ENCODE measurements at places on chromosomes 16 and 17. TPM values are rescaled to one million over a fixed set of nuclear protein-coding genes. Genes with fewer than 3 reads are reported as not detected.

CHAD gene
- total RNA-seq = not detected

ITGA2B gene
- 2.2 TPM for total RNA-seq

SOX15 gene
- 0.90 TPM for total RNA-seq

KRT28 gene
- not detected for total RNA-seq

KRTAP4-3 gene
- not detected for total RNA-seq

HCRT gene
- not detected for total RNA-seq

SLC47A1 gene
- total RNA-seq = 0.19 TPM

PLD6 gene
- 24.5 TPM for total RNA-seq

LRRC36 gene
- not detected for total RNA-seq

ENPP7 gene
- 0.50 TPM for total RNA-seq

GFAP gene
- not detected for total RNA-seq

C1QTNF8 gene
- not detected for total RNA-seq

UNC13D gene
- 160 TPM for total RNA-seq

HSD17B1 gene
- total RNA-seq = 0.90 TPM

PIGS gene
- total RNA-seq = 38.9 TPM

NBR1 gene
- 83.1 TPM for total RNA-seq

PAQR4 gene
- 41.4 TPM for total RNA-seq

NPIPA8 gene
- 35.7 TPM for total RNA-seq

FA2H gene
- total RNA-seq = 0.19 TPM

NLRC3 gene
- total RNA-seq = 36.8 TPM

GRCh38 chr17:62094175-62094574 lies 29.1 kb upstream of the MED13 start:
- H3K4me1 ChIP-seq = peaks cover 21% of the 10 kb centered on the region
- H3K36me3 ChIP-seq = no peaks in the 10 kb centered on the region
- no peak for ATAC-seq
- H3K27ac ChIP-seq = no peak overlapping the region
- no peaks in the 10 kb centered on the region for H3K27me3 ChIP-seq
- H3K4me3 ChIP-seq = no peak overlapping the region

DNA sequence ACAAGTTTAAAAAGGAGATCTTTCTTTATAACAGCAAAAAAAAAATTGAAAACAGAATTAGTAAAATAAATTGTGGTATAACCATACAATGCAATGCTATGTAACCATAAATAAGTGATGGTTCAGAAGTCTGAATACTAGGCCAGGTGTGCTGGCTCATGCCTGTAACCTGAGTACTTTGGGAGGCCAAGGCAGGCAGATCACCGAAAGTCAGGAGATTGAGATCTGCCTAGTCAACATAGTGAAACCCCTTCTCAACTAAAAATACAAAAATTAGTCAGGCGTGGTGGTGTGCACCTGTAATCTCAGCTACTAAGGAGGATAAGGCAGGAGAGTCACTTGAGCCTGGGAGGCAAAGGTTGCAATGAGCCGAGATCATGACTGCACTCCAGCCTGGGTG lies 34.6 kb downstream of the CCT6B start:
- no peaks in the 10 kb centered on the region for H3K4me1 ChIP-seq
- ATAC-seq = no peak
- H3K27ac ChIP-seq = no peak overlapping the region
- no peaks in the 10 kb centered on the region for H3K36me3 ChIP-seq

- peaks cover 49% of the 10 kb centered on the region for H3K36me3 ChIP-seq
- peak within 1 kb of the TSS; percentile 90 for H3K27ac ChIP-seq
Measured at GRCh38 chr17:74212913-74213791, at the start of gene TTYH2. Gene TTYH2, plus strand, starts transcription at chr17:74213571. Its CDS starts 17 bp downstream, at chr17:74213588.

- no peak overlapping the region for H3K4me3 ChIP-seq
- H3K27me3 ChIP-seq = peaks cover 14% of the 10 kb centered on the region
- H3K27ac ChIP-seq = no peak overlapping the region
- no peaks in the 10 kb centered on the region for H3K36me3 ChIP-seq
- ATAC-seq = no peak
- H3K4me1 ChIP-seq = no peaks in the 10 kb centered on the region
Measured at GRCh38 chr17:31738996-31739699, 119.9 kb downstream of the COPRS start.

GRCh38 chr16:88804552-88805339 lies 1.2 kb downstream of the CDT1 start:
- peaks cover 66% of the 10 kb centered on the region for H3K36me3 ChIP-seq
- no peaks in the 10 kb centered on the region for H3K27me3 ChIP-seq
- H3K4me3 ChIP-seq = peak overlapping the region; percentile 60
- no peak overlapping the region for H3K27ac ChIP-seq

GRCh38 chr16:78689028-78689427 lies 589.6 kb downstream of the WWOX start:
- H3K27ac ChIP-seq = no peak overlapping the region
- no peaks in the 10 kb centered on the region for H3K27me3 ChIP-seq
- ATAC-seq = no peak
- H3K4me3 ChIP-seq = no peak overlapping the region

- peak overlapping the region; percentile 5 for H3K27ac ChIP-seq
- peak overlapping the region; percentile 71 for H3K4me3 ChIP-seq
- H3K27me3 ChIP-seq = no peaks in the 10 kb centered on the region
- no peak for ATAC-seq
Measured at GRCh38 chr16:3101841-3102470, 2.9 kb upstream of the ZSCAN10 start.

GRCh38 chr16:71807905-71808592 lies 585 bp downstream of the AP1G1 start:
- no peaks in the 10 kb centered on the region for H3K27me3 ChIP-seq
- H3K4me3 ChIP-seq = peak overlapping the region; percentile 95
- peak overlapping the region; percentile 95 for H3K27ac ChIP-seq

- H3K27ac ChIP-seq = peak overlapping the region; percentile 63
- H3K4me3 ChIP-seq = peak overlapping the region; percentile 76
- H3K4me1 ChIP-seq = peaks cover 25% of the 10 kb centered on the region
- H3K27me3 ChIP-seq = no peaks in the 10 kb centered on the region
Measured at GRCh38 chr17:43020030-43020621, 2.1 kb downstream of the VAT1 start.

DNA sequence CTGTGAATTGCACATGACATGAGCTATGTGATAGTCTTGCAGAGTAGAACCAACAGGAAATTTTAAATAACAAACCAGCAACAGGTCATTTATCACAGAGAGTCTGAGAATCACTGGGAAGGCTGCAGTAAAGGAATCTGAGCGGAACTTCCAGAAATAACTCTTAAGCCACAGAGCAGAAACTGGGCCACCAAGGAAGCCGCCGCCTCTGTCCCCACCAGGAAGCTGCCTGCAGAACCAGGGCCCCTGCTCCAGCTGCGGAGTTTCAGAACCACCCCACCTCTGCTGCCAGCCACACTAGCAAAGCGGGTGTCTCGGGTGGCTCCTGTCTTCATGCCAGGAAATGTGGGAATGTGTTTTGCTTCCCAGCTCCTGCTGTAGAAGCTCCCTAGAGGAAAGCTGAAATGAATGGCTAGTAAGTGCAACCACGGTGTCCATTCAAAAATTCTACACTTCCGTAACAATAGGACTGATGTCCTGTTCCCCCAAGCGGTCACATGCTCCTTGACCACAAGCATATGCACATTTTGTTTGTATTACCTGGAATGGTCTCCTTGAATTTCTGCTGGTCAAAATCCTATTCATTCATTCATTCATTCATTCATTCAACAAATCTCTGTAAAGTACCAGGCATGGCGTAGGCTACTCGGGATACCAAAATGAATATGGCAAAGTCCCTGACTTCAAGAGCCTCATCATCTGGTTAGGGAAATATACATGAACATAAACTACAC lies 7.7 kb upstream of the ITPRIPL2 start:
- H3K4me1 ChIP-seq = no peaks in the 10 kb centered on the region
- H3K4me3 ChIP-seq = no peak overlapping the region
- no peaks in the 10 kb centered on the region for H3K36me3 ChIP-seq
- no peak for ATAC-seq
- H3K27me3 ChIP-seq = peaks cover 3% of the 10 kb centered on the region

DNA sequence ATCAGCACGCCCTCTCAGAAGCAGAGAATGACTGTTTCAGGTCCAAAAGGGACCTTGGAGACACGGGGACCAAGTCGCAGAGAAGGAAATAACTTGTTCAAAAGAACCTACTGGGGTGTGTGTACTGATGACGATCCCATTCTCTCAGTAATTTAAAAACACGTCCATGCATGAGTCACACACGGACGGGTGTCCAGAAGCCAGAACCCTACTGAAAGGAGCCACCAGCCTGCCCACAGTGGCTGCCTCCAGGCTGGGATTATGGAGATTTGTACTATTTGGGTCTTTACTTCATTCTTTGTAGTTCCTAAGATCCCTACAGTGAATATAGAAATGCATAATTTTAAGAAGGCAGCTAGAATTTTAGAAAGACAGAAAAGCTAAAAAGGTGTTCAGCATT lies 27.8 kb downstream of the TMEM204 start:
- H3K27ac ChIP-seq = peak overlapping the region; percentile 87
- no peaks in the 10 kb centered on the region for H3K27me3 ChIP-seq
- peaks cover 15% of the 10 kb centered on the region for H3K4me1 ChIP-seq
- ATAC-seq = peak; percentile 28

DNA sequence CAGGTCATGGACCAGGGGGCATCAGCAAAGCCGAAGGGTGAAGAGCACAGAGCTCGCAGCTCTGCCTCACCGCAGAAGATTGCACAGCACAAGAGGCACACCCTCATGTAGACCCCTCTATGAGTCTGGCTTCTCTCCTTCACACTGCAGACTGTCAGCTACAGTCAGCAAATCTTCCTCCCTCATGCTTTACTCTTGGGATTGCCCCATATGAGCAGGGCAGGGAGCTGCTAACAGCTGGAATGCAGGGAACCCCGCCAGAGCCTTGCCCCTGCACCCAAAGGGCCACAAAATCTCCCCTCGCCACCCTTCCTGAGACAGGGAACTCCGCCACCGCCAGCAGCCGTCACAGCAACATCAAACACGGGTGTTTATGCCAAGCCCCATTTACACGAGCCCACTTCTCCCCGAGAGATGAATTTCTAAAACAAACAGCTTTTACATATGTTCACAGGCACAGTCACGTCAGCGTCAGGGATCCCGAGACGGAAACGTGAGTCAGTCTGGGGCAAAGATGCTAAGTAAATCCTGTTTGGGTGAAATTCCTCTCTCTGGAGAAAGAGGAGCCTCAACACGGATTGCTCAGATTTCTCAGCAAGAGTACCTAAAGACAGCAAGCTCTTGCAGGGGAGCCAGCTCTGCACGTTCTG lies 121.9 kb downstream of the CDYL2 start:
- no peak for ATAC-seq
- no peaks in the 10 kb centered on the region for H3K27me3 ChIP-seq

DNA sequence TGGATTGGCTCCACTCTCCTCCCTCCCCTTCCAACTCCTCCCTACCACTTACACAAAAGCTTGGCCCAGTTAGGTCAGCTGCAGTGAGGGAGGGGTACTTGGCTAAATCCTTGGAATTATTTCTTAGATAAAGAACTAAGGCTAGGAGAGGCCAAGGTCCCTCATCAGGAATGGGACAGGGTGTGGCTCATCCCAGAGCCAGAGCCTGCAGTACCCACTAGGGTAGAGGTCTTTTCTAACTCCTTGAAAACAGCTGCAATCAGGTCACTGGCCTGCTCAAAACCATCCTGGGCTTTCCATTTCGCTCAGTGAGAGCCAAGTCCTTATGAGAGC lies 1.9 kb upstream of the SLC46A1 start:
- peaks cover 9% of the 10 kb centered on the region for H3K4me1 ChIP-seq
- H3K27ac ChIP-seq = no peak overlapping the region
- H3K4me3 ChIP-seq = no peak overlapping the region
- peaks cover 11% of the 10 kb centered on the region for H3K27me3 ChIP-seq
- H3K36me3 ChIP-seq = no peaks in the 10 kb centered on the region

GRCh38 chr16:19223235-19224170 lies 55.5 kb downstream of the SYT17 start:
- H3K36me3 ChIP-seq = no peaks in the 10 kb centered on the region
- H3K4me1 ChIP-seq = no peaks in the 10 kb centered on the region
- no peak overlapping the region for H3K4me3 ChIP-seq
- H3K27me3 ChIP-seq = peaks cover 3% of the 10 kb centered on the region

DNA sequence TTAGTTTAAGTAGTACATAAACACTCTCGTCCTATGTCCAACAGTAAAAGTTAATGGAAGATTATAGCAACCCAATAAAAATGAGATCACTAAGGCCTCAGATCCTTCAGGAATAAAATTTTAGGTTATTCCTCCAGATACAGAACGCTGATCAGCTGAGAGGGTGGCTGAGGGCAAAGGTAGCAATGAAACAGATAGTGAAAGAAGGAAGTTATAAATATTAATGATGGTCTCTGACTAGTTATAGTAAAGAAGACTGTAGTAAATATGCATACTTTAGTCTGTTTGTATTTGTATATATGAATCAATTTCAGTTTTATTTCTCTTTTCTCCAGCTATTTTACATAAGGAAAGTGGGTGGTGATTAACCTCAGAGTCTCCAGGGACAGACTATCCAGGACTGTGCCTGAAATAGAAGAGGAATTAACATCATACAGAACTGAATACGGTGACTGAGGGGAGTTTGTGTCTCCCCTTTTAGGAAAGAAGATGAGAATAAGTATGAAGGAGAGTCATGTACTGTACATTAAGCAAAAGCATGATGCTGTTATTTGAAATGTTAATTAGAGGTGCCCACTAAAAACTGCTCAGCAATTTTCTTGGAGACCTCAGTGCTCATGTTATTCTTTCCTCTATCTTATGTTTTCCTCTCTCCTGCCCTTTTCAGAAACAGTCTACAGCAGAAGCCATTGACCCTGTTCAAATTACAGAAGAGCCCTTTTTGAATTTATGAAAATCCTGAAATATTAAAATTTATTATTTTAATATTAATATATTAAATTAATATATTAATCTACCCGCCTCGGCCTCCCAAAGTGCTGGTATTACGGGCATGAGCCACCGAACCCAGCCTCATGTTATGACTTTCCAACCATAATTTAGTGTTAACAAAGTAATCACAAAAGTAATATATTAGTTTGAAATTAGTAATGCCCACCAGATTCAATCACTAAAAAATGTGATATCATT lies 36.5 kb upstream of the DHRS7B start:
- ATAC-seq = no peak
- H3K4me3 ChIP-seq = no peak overlapping the region
- H3K27me3 ChIP-seq = peaks cover 3% of the 10 kb centered on the region
- H3K27ac ChIP-seq = no peak overlapping the region
- H3K4me1 ChIP-seq = no peaks in the 10 kb centered on the region

DNA sequence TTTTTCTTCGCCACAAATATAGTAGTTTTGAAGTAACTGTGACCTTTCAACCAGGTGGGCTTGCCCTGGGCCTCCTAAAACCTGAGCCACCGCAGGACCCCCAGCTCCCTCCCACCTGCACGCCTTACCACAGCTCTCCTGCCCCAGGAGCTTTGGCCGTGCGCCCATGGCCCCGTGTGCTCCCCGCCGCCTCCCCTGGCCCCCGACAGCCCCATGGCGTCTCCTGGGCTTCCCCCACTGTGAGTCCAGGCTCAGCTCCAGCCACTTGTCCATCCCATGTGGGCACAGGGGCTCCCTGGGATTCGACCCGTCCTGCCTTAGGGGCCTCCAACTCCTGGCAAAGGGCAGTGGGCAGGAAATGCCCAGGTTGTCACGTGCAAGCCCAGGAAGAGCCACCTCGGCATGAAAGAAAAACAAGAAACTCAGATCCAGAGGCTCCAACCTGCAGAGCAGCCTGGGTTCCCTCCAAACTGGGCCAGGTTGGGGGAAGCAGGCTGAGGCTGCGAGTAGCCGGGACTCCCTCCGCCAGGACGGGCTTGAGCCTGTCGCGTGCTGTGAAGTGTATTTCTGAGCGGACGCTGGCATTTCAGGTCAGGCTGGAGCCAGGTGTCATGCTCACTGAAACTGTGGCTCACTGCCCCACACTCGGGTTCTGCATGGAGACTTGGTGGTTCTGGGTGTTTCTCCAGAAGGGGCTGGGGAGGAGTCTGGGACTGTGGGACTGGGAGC lies 5.8 kb downstream of the LGALS3BP start:
- H3K4me3 ChIP-seq = no peak overlapping the region
- no peak overlapping the region for H3K27ac ChIP-seq
- no peaks in the 10 kb centered on the region for H3K27me3 ChIP-seq
- H3K4me1 ChIP-seq = peaks cover 7% of the 10 kb centered on the region
- ATAC-seq = no peak

GRCh38 chr17:62591333-62591732 lies 36.1 kb upstream of the MRC2 start:
- no peak for ATAC-seq
- H3K4me3 ChIP-seq = no peak overlapping the region
